ENCODE measurements at places on chromosomes 4 and X.

DNA sequence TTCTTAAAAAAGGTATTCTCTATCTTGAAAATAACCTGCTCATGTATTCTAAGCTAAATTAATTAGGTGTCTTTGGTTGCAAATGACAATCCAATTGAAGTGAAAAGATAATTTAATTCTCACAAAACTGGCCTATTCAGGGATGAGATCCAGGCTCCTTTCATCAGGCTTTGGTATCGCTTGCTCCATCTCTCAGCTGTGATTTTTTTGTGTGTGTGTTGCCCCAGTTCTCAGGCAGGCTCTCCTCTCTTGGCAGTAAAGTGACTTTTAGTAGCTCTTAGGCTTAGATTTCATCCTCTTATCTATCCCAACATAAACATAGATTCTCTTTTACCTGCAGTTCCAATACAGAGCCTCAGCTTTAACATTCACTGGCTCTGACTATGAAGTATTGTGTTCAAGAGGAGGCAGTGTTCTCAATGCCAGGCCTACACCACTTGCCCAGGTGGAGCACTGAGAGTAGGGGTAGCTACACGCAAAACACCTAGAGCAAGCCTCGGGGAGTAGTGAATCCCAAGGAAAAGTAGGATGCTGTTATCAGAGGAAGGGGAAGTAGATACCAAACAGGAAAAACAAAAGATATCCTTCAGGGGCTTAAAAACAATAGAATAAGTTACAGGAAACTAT lies 392.4 kb upstream of the ATOH1 start:
- no peak for DNase-seq

- no peak for DNase-seq
These were observed 5.4 kb downstream of the DAPP1 start for GRCh38 chr4:99821918-99822503.

- DNase-seq: no peak
These were observed 16.3 kb upstream of the XAGE2 start for GRCh38 chrX:52352551-52352950.

GRCh38 chr4:107034091-107034995 lies 1.8 kb downstream of the DKK2 start:
- peak; percentile 37 for DNase-seq

DNA sequence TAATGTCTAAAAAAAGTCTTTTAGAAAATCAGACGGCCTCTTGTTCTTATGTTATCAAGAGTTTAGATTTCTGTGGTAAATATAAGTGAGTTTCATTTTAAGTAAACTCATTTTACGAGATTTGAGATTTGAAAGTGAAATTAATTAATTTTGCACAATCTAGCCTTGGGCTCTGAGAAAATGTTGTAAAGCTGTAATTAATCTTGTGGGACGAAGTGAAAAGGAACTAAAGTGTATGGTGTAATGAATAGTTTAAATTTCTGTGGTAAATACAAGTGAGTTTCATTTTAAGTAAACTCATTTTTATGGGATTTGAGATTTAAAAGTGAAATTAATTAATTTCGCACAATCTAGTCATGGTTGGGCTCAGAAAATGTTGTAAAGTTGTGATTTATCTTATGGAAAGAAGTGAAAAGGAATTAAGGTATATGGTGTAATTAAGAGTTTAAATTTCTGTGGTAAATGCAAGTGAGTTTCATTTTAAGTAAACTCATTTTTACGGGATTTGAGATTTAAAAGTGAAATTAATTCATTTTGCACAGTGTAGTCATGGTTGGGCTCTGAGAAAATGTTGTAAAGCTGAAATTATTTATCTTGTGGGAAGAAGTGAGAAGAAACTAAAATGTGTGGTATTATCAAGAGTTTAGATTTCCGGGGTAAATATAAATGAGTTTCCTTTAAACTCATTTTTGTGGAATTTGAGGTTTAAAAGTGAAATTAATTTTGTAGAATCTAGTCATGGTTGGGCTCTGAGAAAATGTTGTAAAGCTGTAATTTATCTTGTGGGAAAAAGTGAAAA lies 1.6 kb downstream of the SCML1 start:
- DNase-seq: no peak

- DNase-seq: no peak
These were observed 178.1 kb upstream of the LEF1 start for GRCh38 chr4:108346818-108347210.

GRCh38 chr4:2930135-2930757 lies 33.0 kb downstream of the NOP14 start:
- DNase-seq: no peak

DNA sequence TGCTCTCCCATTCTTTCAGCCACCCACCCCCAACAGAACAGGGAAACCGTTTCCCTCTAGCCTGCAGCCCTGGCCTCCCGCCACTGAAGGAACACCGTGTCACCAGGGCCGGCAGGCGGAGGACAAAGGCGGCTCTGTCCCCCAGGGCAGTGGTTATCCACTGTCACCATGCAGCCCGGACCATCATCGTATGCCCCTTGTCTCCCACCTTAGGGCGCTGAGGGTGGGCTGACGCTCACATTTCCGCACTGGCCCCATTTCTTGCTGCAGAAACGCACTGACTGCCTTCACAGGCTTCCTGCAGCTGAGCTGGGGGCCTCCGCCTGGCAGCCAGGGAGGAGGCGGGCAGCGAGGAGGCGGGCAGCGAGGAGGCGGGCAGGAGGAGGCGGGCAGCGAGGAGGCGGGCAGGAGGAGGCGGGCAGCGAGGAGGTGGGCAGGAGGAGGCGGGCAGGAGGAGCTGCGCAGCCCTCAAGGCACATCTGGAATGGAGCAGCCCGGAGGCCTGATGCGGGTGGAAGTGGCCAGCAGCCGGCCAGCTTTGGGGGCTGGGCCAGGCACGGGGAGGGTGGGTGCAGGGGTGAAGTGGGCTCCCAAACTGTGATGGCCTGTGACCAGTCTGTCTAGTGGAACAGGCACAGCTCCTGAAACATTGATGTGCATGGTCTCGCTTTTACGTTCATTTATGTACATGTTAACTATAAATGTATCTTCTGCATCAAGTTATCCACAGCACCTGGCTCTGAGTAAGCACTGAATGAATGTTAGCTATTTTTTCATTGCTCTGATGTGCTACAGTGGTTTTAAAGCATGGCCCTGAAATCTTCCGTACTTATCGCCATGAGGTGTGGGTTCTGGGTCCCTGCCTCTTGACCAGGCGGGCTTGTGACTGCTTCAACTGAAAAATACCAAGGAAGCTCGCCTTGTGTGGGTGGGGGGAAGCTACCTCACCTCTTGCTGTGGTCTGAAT lies 20.6 kb upstream of the KIAA0232 start:
- no peak for DNase-seq
